Naive thymus-derived CD8-positive, alpha-beta T cell (primary cell): ENCODE measurements at places on chromosomes 16 and 17.
A peak's percentile ranks its signal among the peaks of the same experiment; 100 is the strongest.

DNA sequence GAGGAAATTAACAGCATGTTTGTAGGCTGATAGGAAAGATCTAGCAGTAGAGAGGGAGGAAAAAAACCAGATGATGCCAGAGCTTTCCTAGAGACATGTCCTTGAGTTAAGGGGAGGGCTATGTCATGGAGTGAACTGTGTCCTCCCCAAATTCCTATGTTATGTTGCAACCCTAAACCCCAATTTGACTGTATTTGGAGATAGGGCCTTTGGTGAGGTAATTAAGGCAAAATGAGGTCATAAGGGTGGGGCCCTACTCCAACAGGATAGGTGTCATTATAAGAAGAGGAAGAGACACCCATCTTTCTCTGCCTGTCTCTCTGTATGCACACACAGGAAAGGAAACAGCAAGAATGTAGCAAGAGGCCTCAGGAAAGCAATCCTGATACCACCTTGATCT, 195.3 kb upstream of the AXIN2 start:
- no peak overlapping the region for H3K27ac ChIP-seq
- H3K36me3 ChIP-seq, result no peaks in the 10 kb centered on the region
- H3K27me3 ChIP-seq, result peaks cover 3% of the 10 kb centered on the region

GRCh38 chr16:31143011-31143693, 6.7 kb downstream of the PRSS36 start:
- peaks cover 22% of the 10 kb centered on the region for H3K4me1 ChIP-seq
- H3K27ac ChIP-seq, result peak overlapping the region; percentile 81
- H3K36me3 ChIP-seq, result no peaks in the 10 kb centered on the region
- no peak for DNase-seq
- peak overlapping the region; percentile 61 for H3K4me3 ChIP-seq

- H3K27me3 ChIP-seq, result no peaks in the 10 kb centered on the region
- H3K36me3 ChIP-seq, result no peaks in the 10 kb centered on the region
- no peak overlapping the region for H3K27ac ChIP-seq
- H3K4me3 ChIP-seq, result no peak overlapping the region
Measured at GRCh38 chr17:61029181-61029580, 351.5 kb downstream of the BCAS3 start.

GRCh38 chr16:86970279-86970678, 346.9 kb downstream of the C16orf95 start:
- no peaks in the 10 kb centered on the region for H3K36me3 ChIP-seq
- H3K4me1 ChIP-seq, result no peaks in the 10 kb centered on the region
- H3K27ac ChIP-seq, result no peak overlapping the region
- peaks cover 16% of the 10 kb centered on the region for H3K27me3 ChIP-seq
- DNase-seq, result no peak

GRCh38 chr16:69056421-69056820, 49.0 kb upstream of the HAS3 start:
- no peaks in the 10 kb centered on the region for H3K27me3 ChIP-seq
- H3K36me3 ChIP-seq, result peaks cover 26% of the 10 kb centered on the region
- no peak overlapping the region for H3K27ac ChIP-seq

- no peaks in the 10 kb centered on the region for H3K36me3 ChIP-seq
- H3K27ac ChIP-seq, result peak overlapping the region; percentile 61
- DNase-seq, result no peak
- peaks cover 17% of the 10 kb centered on the region for H3K4me1 ChIP-seq
Measured at GRCh38 chr17:78338486-78339259, 21.2 kb downstream of the SOCS3 start.

DNA sequence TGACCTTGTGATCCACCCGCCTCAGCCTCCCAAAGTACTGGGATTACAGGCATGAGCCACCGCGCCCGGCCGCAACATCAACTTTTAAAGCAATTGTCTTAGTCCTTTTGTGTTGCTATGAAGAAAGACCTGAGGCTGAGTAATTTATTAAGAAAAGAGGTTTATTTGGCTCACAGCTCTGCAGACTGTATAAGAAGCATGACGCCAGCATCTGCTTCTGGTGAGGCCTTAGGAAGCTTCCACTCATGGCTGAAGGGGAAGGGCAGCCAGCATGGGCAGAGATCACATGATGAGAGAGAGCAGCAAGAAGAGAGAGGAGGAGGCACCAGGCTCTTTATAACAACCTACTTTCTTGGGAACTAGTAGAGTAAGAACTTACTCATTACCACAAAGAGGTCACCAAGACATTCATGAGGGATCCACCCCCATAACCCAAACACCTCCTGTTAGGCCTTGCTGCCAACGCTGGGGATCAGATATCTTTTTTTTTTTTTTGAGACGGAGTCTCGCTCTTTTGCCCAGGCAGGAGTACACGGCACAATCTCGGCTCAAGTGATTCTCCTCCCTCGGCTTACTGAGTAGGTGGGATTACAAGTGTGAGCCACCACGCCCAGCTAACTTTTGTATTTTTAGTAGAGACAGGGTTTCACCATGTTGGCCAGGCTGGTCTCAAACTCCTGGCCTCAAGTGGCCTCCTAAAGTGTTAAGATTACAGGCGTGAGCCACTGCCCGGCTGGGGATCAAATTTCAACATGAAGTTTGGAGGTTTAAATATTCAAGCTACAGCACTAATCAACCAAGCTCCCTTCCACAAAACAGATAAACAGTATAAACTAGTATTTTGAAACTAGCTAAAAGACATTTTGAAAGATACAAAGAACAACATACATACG, 21.4 kb upstream of the GPT2 start:
- H3K4me3 ChIP-seq, result no peak overlapping the region
- no peaks in the 10 kb centered on the region for H3K4me1 ChIP-seq
- DNase-seq, result no peak
- no peaks in the 10 kb centered on the region for H3K36me3 ChIP-seq
- peaks cover 4% of the 10 kb centered on the region for H3K27me3 ChIP-seq

DNA sequence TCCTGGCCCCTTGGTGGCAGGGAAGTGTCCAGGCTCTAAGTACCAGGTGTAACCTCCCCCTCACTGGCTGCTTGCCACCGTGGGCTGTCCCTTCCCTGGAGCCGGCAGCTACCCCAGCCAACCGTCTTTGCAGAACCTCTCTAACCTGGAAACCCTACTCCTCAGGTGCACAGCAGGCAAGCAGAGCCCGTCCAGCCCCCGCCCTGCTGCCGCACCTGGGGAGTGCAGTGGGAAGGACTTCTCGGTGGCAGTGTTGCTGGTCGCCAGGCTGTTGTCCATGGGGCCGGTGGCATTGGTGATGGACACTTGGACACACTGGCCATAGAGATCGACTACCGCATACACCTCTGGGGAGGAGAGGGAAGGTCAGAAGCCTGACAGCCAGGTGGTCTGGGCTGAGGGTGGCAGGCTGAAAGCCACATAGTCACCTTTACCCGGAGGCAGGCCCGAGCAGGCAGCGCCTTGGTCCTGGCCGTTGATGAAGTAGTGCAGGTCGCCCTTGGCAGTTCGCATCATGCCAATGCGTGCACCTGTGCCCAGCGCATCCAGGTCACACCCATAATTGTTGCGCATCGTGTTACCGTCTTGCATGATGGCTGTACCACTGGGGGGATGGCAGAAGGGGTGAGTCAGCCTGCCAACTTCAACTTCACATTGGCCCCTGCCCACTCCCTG, 6.5 kb downstream of the NEURL4 start:
- H3K27ac ChIP-seq, result no peak overlapping the region
- no peak overlapping the region for H3K4me3 ChIP-seq
- H3K27me3 ChIP-seq, result no peaks in the 10 kb centered on the region
- peaks cover 52% of the 10 kb centered on the region for H3K36me3 ChIP-seq
- no peak for DNase-seq

GRCh38 chr16:81128726-81129524, 32.7 kb upstream of the GCSH start:
- H3K36me3 ChIP-seq, result no peaks in the 10 kb centered on the region
- no peak overlapping the region for H3K4me3 ChIP-seq
- H3K4me1 ChIP-seq, result no peaks in the 10 kb centered on the region
- H3K27ac ChIP-seq, result no peak overlapping the region

DNA sequence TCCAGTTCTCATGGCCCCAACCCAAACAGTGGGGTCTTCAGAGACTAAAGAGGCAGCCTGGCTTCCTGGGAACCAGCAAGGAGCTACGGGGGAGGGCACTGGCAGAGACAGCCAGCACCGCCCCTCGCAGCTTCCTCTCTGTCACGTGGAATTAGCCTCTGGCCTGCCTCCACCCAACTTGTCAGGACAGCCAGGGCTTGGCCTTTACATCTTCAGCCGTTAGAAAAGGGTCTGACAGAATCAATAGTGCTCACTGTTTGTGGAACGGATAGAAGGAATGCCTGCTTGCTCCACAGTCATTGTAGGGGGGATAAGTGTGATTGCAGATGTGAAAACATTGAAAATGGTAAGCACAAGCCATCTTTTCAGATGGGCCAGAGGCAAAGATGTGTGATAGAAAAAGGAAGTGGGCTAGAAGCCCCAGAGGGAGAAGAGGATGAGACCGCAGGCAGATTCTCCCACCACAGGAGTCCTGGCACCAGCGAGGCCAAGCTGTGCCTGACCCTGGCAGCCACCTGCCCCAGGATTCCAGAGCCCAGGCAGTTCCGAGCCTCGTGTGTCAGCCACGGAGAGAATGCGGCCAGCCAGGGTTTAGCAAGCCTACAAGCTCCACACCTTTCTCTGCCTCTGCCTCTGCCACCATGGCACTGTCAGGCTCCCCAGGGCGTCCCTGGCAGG, 18.6 kb downstream of the GRIN2C start:
- H3K36me3 ChIP-seq, result no peaks in the 10 kb centered on the region
- peak overlapping the region; percentile 50 for H3K4me3 ChIP-seq
- H3K27ac ChIP-seq, result peak overlapping the region; percentile 39
- no peak for DNase-seq
- H3K27me3 ChIP-seq, result peaks cover 11% of the 10 kb centered on the region

- H3K27me3 ChIP-seq, result no peaks in the 10 kb centered on the region
- DNase-seq, result no peak
- H3K4me1 ChIP-seq, result peaks cover 65% of the 10 kb centered on the region
- no peak overlapping the region for H3K4me3 ChIP-seq
- peaks cover 57% of the 10 kb centered on the region for H3K36me3 ChIP-seq
- peak overlapping the region; percentile 44 for H3K27ac ChIP-seq
Measured at GRCh38 chr17:38907930-38908675, 17.3 kb upstream of the LASP1NB start.

DNA sequence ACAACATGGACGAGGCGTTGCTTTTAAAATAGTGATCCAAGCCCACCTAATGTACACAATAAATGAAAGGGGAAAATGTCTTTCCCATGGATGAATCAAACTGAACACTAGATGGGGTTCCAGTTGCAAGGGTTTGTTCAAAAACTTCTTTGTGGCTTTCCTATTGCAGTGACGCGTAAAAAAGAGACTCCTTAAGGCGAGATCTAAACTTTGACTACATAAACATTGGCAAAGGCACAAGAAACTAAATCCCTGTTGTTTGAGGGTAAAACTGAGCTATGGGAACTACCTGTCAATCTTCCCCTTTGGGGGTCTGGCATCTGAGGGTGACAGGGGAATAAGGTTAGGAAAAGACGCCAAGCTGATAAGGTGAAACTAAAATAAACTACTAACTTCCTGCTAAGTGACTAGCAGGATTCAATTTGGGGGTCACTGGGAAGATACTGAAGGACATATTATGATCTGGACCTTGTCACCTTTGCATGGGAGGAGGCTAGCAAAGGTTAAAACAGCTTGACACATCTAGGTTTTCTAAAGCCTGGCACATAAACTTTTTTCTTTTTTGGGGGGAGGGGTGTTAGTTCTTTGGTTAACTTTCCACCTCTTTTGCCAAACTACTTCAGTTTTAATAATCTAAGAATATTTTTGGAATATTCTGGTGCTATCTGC, 4.7 kb downstream of the SALL1 start:
- no peak overlapping the region for H3K27ac ChIP-seq
- no peak for DNase-seq
- H3K4me3 ChIP-seq, result no peak overlapping the region
- H3K4me1 ChIP-seq, result no peaks in the 10 kb centered on the region

GRCh38 chr17:76003915-76004314, 3.3 kb downstream of the CDK3 start:
- no peak overlapping the region for H3K27ac ChIP-seq
- H3K36me3 ChIP-seq, result no peaks in the 10 kb centered on the region
- no peaks in the 10 kb centered on the region for H3K27me3 ChIP-seq
- peaks cover 6% of the 10 kb centered on the region for H3K4me1 ChIP-seq
- H3K4me3 ChIP-seq, result no peak overlapping the region
- DNase-seq, result no peak

GRCh38 chr17:40343219-40344119, 21.1 kb downstream of the GJD3 start:
- peak overlapping the region; percentile 85 for H3K4me3 ChIP-seq
- peak; percentile 37 for DNase-seq
- H3K4me1 ChIP-seq, result peaks cover 83% of the 10 kb centered on the region

DNA sequence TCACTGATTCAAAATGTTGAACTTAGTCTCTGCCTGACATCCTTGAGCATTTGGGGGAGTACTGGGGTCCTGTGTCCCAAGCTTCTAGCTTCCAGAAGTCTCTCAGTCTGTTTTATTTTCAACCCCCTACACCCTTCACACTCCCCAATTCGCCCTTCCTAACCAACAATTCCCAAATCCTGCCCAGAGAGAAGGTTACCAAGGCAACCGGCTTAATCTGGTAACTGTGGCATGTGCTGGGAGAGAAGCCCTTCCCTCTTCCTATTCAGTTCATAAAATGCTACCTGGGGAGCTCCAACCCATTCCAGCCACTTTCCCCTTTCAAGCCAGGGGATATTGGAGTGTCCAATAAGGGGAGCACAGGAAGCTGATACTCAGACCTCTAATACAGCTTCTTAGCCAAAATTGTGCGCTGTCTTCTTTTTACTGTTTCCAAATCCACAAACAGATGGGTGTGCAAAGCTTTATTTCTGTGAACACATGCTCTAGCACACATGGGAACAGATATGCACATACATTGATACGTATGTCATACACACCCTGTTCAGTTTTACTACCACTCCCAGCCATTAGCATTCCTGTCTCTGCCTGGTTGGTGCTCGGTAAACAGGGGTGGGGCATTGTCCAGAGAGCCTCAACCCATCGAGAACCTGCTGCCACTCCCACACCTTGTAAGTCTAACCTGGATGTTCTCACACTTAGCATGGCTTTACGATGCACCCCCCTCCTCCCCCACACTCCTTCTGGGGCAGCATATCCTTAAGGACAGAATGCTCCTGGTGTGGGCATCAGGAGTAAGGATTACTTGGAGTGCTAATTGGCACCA, 1.1 kb upstream of the RAPGEFL1 start:
- peaks cover 4% of the 10 kb centered on the region for H3K36me3 ChIP-seq
- H3K4me3 ChIP-seq, result no peak overlapping the region
- no peak for DNase-seq
- H3K4me1 ChIP-seq, result peaks cover 16% of the 10 kb centered on the region
- no peak overlapping the region for H3K27ac ChIP-seq
